ENCODE measurements at places on chromosomes 13 and 19.
A peak's percentile ranks its signal among the peaks of the same experiment; 100 is the strongest.

DNA sequence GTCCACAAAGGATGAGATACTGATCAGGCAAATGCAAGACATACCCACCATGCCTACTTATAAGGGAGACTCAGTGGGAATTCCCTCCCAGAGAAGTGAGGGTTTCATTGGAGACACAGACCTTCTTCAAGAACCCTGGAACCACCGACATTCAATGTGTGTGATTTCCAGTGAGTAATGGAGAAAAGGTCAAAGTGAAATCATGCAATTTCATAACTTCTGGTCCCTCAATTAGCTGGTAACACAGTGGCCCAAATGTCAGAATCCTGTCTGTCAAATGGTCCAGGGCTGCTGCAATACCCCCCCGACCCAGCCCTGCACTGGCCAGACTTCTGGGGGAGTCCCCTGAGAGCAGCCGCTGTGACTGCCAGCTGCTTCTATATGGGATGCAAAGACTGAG lies 4.7 kb upstream of the METTL21C start:
- DNase-seq = no peak

- no peak for DNase-seq
Measured at GRCh38 chr13:84894749-84895148, 904.5 kb downstream of the SLITRK6 start.

GRCh38 chr13:49326222-49326917 lies 78.6 kb downstream of the CDADC1 start:
- DNase-seq = no peak

- DNase-seq = no peak
Measured at GRCh38 chr19:35767288-35768081, 7.9 kb upstream of the ARHGAP33 start.

DNA sequence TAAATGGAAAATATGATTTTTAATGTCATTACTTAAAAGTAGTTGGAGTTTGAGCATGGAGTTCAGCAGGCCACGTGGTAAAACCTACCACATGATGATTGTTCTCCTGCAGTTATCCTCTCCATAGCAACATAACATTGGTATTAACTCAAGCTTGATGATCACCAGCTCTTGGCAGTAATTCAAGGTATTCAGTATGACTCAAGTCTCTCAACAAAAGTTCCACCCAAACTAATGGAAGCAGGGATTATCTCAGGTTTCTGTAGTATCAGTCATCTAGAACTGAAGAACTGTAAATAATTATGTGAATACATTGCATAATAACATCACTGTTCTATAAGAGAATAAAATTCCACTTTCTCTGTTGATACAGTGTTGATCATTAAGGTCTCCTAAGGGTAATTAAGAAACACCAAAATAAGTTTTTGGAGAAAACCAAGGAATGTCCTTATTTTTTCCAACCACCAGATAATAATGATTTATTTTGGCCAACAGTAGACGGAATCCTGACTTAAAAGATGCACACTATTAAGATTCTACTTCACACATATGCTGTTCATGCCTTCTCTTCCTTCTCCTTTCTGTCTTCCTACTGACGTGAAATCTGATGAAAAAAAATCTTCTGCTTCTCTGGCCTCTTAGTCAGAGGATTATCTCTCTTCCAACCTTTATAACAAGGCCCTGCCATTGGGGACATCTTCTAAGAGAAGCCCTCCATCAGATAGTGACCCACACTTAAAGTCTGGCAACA lies 1092.3 kb downstream of the EFNB2 start:
- no peak for DNase-seq

- no peak for DNase-seq
Measured at GRCh38 chr13:45063261-45063860, 56.9 kb upstream of the GTF2F2 start.

- no peak for DNase-seq
Measured at GRCh38 chr13:64639206-64639605, 2590.9 kb downstream of the PCDH9 start.

GRCh38 chr13:41700790-41701310 lies 243.5 kb downstream of the RGCC start:
- no peak for DNase-seq

GRCh38 chr19:49672131-49672919 lies 4.7 kb upstream of the PRMT1 start:
- DNase-seq = peak; percentile 81

GRCh38 chr19:29145756-29146155 lies 67.2 kb downstream of the UQCRFS1 start:
- DNase-seq = no peak

- peak; percentile 20 for DNase-seq
Measured at GRCh38 chr19:16944626-16945363, 56.0 kb downstream of the F2RL3 start.

DNA sequence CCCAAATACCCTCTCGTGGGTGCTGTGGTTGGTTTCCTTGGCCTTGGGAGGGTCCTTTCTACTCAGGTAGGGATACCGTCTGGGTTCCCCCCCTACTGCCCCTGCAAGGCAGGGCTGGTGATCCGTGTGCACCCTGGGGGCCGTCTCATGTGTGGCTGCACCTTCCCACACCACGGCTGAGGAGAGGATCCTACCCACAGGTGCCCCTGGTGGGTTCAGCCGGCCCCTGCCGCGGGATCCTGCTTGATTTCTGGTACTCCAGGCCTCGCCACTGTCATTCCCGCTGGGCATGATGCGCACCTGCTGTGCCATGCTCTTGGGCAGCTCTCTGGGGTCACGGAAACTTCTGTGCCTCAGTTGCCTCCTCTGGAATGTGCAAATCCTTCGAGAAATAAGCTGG lies 30.8 kb downstream of the EFNA2 start:
- no peak for DNase-seq

DNA sequence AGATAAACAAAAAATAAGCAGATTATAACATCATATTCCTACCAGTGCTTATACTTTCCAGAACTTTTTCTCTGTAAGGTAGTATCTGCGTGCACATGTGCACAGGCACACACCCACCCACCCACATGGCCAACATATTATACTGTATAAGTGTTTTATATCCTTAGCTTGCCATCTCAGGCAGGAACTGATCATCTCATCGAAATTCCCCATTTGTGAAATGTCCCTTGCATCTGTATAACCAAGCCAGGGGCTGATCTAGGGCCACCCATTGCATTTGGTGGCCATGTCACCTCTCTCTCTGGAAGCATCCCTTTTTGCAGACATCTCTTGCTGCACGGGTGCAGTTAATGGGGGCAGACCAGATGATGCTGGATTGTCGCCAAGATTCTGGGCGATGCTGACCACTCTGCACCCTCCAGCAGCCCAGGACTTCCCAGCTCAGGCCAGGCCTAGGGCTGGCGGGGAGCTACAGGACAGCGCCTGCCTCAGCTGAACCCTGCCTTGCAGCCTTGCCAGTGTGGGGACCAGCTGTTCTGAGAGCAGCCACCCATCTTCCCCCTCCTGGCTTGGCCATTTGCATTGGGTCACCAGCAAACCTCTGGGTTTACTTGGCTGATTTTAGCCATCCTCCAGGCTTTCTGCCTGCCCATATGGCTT lies 95.9 kb downstream of the SLC7A1 start:
- DNase-seq = no peak

DNA sequence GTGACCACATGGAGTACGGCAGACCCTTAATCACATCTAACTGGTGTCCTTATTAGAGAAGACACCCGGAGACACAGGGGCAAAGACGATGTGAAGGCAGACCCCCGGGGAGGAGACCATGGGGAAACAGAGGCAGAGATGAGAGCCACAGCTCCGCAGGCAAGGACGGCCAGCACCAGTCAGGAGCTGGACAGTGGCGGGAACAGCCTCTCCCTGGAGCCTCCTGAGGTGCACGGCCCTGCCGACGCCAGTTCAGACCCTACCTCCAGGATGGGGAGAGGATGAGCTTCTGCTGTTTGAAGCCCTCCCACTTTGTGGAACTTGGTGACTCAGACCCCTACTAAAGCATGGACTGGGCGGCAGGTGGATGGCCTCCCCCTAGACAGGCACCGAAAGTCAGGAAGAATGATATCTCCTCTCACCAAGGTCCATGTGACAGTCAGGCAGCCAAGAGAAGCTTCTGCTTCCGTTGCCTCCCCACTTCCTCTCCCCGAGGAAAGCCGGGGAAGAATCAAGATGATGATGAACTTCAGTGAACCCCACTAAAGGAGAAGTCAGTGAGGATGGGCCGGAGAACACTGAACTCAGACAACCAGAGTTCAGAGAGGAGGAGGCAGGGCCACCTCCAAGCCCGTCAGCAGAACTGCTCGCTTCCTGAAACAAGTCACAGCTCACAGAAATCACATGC lies 25.4 kb downstream of the RAB20 start:
- DNase-seq = no peak

GRCh38 chr13:33832872-33833271 lies 14.9 kb downstream of the RFC3 start:
- DNase-seq = no peak

DNA sequence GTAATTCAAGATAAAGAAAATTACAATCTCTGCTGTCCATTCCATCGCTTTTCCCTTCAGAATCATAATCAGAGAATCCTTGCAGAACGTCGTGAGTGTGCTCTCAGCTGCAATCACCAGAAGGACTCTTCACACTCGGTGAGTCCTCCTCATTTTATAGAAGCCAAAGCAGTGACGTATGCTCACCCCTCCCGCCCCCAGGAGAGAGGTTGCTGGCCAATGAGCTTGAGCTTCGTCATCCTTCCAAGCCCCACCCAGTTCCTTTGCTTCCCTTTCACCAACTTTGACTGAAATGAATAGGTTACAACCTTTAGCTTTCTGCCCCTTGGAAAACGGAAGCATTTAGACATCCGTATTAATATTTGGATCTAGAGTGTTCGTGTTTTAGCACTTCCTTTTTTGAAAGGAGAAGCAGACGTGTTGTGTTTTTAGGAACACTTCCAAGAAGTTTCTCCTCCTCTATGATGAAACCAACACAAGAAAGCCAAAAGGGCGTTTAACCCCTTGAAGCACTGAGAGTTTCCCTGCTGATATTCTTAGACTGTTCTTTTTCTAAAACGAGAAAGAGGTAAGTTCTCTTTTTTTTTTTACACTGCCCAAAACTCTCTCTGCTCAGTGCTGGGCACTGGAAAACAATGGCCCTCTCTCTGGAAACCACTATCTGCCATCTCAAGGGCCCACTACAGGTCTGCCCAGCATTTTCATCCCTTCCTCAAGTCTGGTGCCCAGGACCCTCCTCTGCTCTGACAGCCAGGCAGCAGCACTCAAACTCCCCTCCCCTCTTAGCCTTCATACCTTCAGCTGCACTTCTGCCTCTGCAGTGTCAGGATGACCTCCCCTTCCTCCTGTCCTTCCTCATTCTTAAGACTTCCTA lies 44.3 kb upstream of the CEACAM21 start:
- DNase-seq = peak; percentile 64

GRCh38 chr19:13926010-13926409 lies 12.2 kb downstream of the PODNL1 start:
- no peak for DNase-seq

- DNase-seq = no peak
Measured at GRCh38 chr19:51009061-51009891, 7.9 kb upstream of the KLK8 start.

- DNase-seq = peak; percentile 93
Measured at GRCh38 chr19:42401365-42402303, 11.5 kb upstream of the CNFN start.

DNA sequence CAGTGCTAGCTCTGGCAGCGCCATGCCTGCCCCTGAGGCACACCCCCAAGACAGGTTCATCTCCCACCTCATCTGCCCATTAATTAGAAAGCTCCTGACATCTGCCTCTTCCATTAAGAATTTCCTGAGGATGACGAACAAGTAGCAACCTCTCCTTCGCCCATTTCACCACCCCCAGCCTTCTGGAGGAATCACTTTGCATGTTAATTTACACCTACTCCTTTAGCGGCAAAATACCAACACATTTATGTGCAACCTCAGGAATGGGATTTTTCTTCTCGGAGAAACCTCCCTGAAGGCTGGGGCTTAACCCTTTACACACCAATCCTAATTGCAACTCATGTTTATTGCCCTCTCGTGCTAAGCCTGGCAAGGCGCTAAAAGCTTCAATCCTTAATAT lies 13.8 kb downstream of the SLC7A1 start:
- no peak for DNase-seq

DNA sequence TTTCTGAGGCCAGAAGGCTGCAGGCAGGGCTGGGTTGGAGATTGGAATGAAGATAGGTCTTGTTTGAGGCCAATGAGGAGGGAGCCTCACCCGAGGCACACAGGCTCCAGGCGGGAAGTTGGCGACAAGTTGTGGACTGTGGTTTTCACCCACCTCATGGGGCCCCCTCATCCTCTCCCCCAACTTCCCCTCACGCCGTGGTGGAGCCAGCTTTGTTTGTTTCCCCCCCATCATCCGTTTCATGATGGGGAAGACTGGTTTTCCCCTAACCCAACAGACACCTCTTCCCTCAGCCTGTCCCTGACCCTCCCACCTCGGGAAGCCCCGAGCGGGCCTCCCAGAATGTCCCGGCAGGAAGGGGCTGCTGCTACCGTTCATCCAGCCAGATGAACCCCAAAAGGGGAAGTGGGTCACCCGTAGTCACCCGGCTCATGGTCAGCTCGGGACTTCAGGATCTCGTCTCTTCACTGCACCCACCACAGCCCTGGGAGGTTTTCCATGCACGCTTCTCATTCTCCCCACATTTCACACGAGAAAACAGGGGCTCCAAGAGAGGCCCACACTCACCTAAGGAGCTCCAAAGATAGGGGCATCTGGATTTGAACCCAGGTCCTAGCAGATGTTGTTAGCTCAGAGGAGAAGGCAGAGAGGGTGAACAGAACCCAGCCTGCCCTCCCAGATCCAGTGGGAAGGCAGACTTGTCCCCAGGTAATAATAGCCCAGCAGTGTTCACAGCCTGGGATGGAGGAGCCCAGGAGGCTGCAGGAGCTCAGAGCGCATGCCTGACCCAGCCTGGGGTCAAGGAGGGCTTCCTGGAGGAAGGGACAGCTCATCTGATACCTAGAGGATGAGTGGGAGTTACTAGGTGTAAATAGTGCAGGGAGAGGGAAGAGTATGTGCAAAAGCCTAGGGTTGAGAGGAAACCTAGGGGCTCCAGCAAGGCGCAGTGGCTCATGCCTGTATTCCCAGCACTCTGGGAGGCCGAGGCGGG lies 23.5 kb downstream of the CEACAM16 start:
- DNase-seq = no peak

- no peak for DNase-seq
Measured at GRCh38 chr19:47228937-47229675, 1.9 kb downstream of the BBC3 start.

DNA sequence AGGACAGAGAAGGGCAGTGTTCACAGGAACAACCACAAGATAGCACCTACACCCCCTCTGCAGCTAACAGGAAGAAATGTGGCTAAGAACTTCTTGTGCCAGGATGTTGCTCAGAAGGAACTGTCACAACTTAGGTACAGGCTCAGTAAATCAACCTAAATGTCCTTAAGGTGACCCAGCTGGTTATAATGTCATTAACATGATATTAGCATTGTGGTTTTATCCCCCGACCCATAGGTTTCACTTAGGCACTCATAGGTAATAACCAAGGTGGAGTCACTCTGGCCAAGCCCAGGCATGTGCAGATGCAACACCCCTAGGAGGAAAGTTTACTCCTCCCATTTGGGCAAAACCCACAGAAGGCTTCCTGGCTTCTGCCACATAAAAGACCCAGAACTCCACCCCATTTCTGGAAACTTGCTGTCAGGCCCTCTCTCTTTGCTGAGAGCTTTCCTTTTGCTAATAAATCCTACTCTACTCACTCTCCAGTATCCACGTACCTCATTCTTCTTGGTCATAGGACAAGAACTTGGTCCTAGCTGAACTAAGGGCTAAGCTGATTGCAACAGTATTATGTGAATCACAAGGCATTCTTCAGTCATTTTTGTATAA lies 951.3 kb downstream of the SLITRK5 start:
- no peak for DNase-seq
